HuH-7 (cell line): ENCODE measurements at places on chromosomes 2 and 18.

DNA sequence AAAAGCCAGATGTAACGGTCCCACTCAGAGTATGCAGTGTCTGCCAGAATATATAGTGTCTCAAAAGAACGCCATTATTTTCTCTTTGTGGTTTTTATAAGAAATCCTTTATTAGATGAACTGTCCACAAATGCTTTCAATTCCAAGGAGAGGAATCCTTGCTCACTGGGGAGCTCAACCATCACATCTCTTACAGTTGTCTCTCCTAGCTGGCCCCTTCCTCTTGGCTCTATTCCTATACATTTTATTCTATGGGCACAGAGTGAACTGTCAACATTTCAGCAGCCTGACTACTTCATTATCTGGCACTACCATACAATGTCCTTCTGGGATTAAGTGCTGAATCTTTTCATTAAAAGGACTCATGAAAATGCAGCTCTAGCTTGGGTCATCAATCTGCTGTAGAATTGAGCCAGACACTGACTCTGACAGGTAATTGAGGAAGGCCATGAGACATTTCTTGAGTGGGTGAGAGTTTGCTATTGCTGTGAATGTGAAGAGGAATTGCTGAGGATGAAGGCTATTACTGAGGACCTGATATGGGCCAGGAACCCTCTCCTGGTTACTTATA is 96.5 kb upstream of the THOC1 start:
- DNase-seq = no peak

DNA sequence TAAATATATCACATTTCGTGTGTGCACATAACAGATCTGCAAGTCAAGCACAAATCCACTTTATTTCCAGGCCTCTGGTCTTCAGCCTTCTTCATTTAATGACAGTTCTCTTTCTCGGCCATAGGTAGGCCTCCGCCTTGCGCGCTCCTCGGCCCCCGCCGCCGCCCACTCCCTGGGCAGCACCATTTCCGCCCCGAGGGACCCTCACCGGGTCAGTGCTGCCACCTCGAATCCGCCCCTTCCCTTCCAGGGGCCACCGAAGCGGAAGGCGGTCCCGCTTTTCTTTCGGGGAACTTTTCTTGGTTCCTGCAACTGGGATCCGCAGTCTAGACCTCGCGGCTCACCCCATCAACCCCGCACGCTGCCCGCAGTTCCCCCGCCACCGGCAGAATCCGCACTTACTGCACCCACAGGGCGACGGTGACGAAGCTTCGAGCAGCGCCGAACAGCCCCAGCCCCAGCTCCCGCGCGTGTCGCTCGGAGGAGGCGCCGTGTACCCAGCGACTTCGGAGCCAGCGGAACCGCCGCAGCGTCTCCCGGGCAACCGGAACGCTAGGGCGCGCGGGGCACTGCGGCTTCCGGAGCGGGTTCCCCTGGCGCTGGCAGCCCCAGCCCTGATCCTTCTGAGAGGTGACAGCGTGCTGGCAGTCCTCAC is at the start of gene CDKL4:
TSS of gene CDKL4 (minus strand) at position 502 of the 655 bp plus-strand sequence.
- no peak for DNase-seq

DNA sequence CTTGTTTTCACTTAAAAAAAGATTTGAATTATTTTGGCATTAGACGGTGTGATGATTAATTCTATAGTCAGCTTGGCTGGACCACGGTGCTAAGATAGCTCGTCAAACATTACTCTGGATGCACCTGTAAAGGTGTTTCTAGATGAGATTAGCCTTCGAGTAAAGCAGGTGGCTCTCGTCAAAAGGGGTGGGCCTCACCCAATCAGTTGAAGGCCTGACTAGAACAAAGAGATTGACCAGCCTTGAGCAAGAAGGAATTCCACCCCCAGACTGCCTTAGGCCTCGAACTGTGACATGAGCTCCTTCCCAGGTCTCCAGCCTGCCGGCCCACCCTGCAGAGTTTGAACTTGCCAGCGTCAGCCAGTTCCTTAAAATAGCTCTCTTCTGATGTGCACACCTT is 73.4 kb downstream of the TWIST2 start:
- no peak for DNase-seq

DNA sequence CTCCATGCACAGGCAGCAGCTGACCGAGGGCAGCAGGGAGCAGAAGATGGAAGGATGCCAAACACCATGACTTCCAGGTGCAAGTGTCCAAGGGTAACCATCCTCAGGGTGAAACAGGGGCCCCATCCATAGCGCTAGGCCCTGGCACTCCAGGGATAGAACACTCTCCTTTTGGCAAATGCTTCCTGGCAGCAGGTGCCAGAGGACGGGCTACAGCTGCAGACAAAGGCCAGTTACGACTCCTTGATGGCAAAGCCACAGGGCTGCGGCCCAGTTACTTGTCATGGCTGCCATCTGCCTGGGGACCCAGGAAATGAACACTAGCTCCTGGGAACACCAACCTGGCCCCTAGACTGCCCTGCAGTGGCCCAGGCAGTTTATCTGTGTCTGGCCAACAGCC is 178.8 kb downstream of the TMEM163 start:
- DNase-seq = no peak

DNA sequence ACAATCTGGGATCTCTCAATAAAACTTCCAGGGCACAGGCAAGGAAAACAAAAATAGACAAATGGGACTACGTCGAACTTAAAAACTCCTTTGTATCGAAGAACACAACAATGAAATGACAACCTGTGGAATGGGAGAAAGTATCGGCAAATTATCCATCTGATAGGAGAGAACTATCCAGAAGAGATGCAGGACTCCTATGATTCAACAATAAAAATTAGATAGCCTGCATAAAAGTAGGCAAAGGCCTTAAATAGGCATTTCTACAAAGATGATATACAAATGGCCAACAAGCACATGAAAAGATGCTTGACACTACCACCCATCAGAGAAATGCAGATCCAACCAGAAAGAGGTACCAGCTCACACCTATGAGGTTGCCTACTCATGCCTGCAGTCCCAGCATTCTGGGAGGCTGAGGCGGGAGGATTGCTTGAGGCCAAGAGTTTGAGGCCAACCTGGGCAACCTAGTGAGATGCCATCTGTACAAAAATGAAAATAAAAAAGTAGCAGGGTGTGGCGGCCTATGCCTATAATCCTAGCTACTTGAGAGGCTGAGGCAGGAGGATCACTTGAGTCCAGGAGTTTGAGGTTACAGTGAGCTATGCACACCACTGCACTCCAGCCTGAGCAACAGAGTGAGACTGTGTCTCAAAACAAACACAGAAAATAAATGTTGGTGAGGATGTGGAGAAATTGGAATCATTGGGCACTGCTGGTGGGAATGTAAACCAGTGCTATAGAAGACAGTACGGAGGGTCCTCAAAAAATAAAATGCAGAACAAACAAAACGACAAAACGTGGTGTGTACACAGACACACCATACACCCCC is 21.6 kb downstream of the TWIST2 start:
- no peak for DNase-seq
